ENCODE measurements at places on chromosomes 12 and 14. TPM values are rescaled to one million over a fixed set of nuclear protein-coding genes. Genes with fewer than 3 reads are reported as not detected.

The DLGAP5 gene
- total RNA-seq: 0.41 TPM

- DNase-seq: no peak
Observed at GRCh38 chr12:38639625-38640024, 265.8 kb downstream of the CPNE8 start.

DNA sequence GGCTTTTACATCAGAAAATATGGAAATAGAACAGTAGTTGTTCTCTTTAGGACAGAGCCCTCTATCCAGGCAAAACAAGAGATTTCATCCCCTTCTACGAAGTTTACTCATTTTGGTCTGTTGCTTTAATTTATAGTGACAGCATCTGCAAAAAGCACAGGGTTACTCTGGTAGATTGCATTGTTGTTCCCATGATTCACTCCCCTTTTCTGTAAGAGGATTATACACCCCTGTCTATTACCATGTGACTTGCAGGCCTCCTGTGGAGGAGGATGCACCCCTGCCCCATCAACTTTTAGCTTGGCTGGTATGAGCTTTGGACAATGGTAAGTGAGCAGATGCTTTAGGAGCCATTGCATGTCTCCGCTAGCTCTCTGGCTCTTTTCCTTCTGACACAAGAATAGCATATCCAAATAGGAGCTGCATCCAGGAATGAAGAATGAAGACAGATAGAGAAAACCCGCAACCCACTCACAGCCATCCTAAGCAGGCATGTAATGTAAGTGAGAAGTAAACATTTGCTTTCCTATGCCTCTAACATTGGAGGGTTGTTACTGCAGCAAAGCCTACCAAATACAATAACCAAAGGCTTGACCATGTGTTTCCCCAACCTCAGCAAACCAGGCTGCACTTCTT, 304.2 kb downstream of the AKAP6 start:
- DNase-seq: no peak

GRCh38 chr14:38103542-38104225, 104.0 kb upstream of the SSTR1 start:
- no peak for DNase-seq

GRCh38 chr12:14910090-14910915, 24.6 kb upstream of the MGP start:
- DNase-seq: no peak
